GM18507 (cell line): ENCODE measurements at places on chromosomes 7 and 10.

GRCh38 chr10:11407939-11408338 is 203.5 kb downstream of the USP6NL start:
- no peak for DNase-seq

DNA sequence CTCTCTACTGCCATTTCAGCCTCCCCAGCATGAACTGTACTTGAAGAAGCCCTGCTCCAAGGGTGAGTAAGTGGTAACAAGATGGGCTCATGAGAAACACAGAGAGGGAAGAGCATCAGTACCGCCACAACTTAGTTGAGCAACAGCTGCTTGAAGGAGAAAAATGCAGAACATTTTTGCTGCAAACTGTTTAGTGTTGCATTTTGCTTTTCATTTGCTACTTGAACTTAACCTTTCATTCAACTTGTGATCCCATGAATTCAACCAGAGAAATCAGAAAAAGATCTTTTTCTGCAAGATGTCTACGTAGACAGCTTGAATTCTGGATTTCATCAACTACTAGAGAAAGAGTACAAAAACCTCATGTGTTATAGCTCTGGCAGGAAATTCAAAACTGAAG is 40.7 kb downstream of the ANK3 start:
- no peak for DNase-seq

GRCh38 chr10:35425595-35425994 is 89.3 kb downstream of the CCNY start:
- no peak for DNase-seq

- DNase-seq, result no peak
These were observed 85.0 kb downstream of the LRRN3 start for GRCh38 chr7:111175908-111176441.

DNA sequence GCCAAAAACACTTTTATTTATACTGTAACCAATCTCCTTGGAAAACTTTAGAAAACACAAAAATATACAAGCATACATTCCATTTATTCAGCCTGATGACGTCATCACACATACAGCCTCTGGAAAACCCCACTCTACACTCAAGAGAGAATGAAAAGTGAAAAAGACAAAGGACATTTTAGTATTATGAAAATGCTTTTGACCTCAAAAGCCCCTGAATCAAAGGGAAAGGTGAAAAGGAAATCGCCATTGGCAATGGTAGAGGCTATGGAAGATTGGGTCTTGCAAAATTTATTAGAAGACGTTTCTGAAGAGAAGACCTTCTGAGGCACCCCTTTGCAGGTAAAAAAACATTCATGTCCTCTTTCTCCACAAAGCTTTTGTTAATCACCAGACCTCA is 82.9 kb upstream of the STRIP2 start:
- DNase-seq, result no peak

GRCh38 chr10:4267086-4267773 is 482.2 kb upstream of the KLF6 start:
- DNase-seq, result no peak

GRCh38 chr7:73621168-73622063 is 2.9 kb downstream of the MLXIPL start:
- no peak for DNase-seq

DNA sequence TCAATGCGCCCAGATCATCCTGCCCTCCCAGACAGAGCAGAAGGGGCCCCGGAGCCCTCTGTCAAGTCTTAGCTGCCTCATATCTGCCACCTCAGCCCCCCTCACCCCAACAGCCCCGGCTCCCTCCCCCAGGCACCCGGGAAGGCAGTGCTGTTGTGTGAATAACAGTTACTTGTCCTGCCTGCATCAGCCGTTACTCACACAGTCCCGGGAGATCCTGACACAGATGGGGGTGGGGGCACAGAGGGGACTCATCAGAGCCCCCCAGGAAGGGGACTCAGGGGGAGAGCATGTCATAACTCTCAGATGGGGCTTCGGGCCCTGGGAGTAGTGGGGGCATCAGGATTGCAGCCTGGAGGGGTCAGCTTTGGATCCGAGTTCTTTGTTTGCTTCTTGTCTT is 12.4 kb upstream of the SERPINE1 start:
- DNase-seq, result no peak
